ENCODE measurements at places on chromosomes 1 and 21.

DNA sequence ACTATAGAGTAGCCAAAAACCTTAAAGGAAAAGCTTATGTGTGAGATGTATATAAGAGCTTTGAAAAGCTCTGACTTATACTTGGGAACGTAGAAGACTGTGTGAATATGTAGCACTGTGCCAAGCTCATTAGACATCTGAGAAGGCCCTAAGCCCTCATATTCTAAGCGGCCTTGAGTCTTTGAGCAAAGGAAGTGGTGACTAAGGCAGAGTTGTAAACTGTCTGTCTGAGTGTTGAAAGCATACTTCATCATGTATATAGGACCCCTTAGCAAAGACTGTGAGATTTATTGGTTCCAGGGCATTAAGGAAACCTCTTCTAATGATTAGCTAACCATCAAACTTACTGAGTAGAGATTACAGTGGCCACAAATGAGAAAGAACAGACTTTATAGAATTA lies 153.3 kb upstream of the LYPLAL1 start:
- no peak overlapping the region for H3K27ac ChIP-seq
- no peaks in the 10 kb centered on the region for H3K36me3 ChIP-seq
- H3K27me3 ChIP-seq, result no peaks in the 10 kb centered on the region
- no peaks in the 10 kb centered on the region for H3K4me1 ChIP-seq
- no peak overlapping the region for H3K4me3 ChIP-seq

- H3K4me1 ChIP-seq, result peaks cover 54% of the 10 kb centered on the region
- H3K4me3 ChIP-seq, result peak overlapping the region; percentile 91
- peaks cover 8% of the 10 kb centered on the region for H3K36me3 ChIP-seq
- peak overlapping the region; percentile 90 for H3K27ac ChIP-seq
- DNase-seq, result no peak
- H3K27me3 ChIP-seq, result peaks cover 4% of the 10 kb centered on the region
These were observed 2.7 kb downstream of the USP25 start for GRCh38 chr21:15732290-15732995.

GRCh38 chr1:86648255-86648654 lies 56.1 kb upstream of the SH3GLB1 start:
- no peaks in the 10 kb centered on the region for H3K27me3 ChIP-seq
- H3K27ac ChIP-seq, result no peak overlapping the region
- no peaks in the 10 kb centered on the region for H3K4me1 ChIP-seq
- H3K36me3 ChIP-seq, result no peaks in the 10 kb centered on the region

DNA sequence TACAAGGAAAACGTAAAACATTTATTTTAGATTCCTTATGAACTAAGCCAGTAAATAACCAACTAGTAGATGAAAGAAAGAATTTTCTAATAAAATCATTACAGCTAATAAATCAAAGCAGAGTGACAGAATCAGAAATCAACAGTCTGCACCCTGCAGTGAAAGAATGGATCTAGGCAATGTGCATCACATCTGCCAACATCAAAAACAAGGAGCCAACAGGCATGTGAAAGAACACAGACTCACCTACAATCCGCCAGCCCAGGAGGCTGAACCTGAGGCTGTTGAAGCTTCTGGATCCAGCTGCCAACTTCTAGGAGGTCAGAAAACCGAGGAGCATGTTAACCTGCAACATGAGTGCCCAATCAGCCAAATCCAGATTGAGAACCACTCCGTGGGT lies 196.3 kb downstream of the SETD4 start:
- no peak for DNase-seq
- no peak overlapping the region for H3K27ac ChIP-seq
- no peaks in the 10 kb centered on the region for H3K36me3 ChIP-seq
- H3K4me3 ChIP-seq, result no peak overlapping the region

- H3K36me3 ChIP-seq, result peaks cover 30% of the 10 kb centered on the region
- H3K4me1 ChIP-seq, result peaks cover 17% of the 10 kb centered on the region
- no peak for DNase-seq
- no peak overlapping the region for H3K27ac ChIP-seq
These were observed 21.3 kb downstream of the A3GALT2 start for GRCh38 chr1:33299461-33300155.

DNA sequence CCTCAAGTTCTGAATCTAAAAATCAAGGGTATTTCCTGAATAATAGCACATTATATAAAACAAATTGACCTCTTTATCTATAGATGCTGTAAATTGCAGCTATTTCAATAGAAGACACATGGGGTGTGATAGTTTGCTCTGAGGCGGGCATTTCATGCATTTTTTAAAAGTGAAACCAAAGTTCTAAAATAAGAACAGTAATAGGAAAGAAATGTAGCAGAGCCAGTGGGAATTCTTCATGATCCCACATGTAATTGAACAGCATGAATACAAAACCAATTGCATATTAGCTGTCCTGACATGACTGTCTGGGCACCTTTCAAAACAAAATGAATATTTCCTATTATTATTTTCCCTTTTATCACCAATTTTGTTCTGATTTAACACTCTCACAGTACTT lies 85.0 kb downstream of the RGS21 start:
- H3K4me3 ChIP-seq, result no peak overlapping the region
- no peaks in the 10 kb centered on the region for H3K4me1 ChIP-seq
- H3K27me3 ChIP-seq, result peaks cover 4% of the 10 kb centered on the region
- H3K36me3 ChIP-seq, result no peaks in the 10 kb centered on the region
- no peak overlapping the region for H3K27ac ChIP-seq

DNA sequence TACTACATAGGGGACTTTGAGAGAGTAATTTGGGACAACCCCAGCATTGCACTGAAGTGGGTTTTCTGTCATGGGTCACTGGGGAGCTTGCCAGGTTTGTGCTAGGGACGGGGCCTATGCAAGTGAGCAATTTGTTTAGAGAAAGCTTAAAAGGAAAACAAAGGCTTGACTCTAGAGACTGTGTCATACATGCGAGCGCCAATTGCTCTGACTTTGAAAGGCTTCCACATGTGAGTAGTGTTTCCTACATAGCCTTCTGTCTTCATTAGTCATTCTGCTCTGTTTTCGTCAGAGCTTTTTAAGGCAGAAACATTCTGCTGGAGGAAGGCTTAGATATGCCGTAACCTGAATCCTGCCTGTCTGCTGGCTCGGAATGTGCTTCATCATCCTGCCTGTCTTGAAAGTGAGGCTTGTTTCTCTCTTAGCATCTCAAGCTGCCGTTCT lies 28.4 kb downstream of the TRIM45 start:
- H3K27me3 ChIP-seq, result no peaks in the 10 kb centered on the region
- no peak overlapping the region for H3K4me3 ChIP-seq
- H3K27ac ChIP-seq, result peak overlapping the region; percentile 69
- no peak for DNase-seq
- peaks cover 97% of the 10 kb centered on the region for H3K36me3 ChIP-seq
- peaks cover 24% of the 10 kb centered on the region for H3K4me1 ChIP-seq

DNA sequence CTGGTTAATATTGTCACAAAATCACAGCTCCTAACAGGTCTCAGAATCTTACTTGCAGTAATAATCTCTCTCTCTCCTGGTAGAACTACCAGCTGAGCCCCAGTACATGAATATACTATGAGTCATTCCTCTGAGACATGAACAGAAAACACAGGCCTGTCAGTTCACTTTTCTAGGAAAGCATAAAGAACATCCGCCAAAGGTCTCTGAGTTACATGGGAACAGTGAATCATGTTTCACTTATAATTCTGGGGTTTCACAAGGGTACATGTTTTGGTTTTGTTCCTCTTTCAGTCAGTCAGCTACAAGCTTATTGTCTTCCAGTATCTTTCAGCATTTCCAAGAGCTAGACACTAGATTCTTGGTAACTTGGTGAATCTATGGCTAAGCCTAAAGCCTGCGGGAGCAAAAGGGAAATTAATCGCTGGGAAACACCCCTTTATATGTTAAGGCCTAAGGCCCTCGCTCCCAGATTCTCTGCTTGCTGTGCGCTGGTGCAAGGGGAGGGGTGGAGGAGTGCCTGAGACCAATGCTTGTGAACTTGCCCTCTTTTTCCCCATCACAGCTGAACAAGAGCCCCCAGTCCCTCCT lies 31.7 kb downstream of the IFNGR2 start:
- no peaks in the 10 kb centered on the region for H3K27me3 ChIP-seq
- H3K36me3 ChIP-seq, result peaks cover 67% of the 10 kb centered on the region
- peaks cover 31% of the 10 kb centered on the region for H3K4me1 ChIP-seq
- peak; percentile 58 for DNase-seq
- peak overlapping the region; percentile 43 for H3K4me3 ChIP-seq
- H3K27ac ChIP-seq, result peak overlapping the region; percentile 91

GRCh38 chr1:97640677-97641076 lies 280.2 kb downstream of the DPYD start:
- H3K4me3 ChIP-seq, result no peak overlapping the region
- no peak overlapping the region for H3K27ac ChIP-seq
- H3K36me3 ChIP-seq, result peaks cover 26% of the 10 kb centered on the region
- no peaks in the 10 kb centered on the region for H3K4me1 ChIP-seq

GRCh38 chr1:79006564-79006963 lies at the start of gene ADGRL4:
ADGRL4 (minus strand) TSS chr1:79006730; CDS start chr1:79006654, 76 bp downstream.
- no peak for DNase-seq
- H3K27me3 ChIP-seq, result peaks cover 10% of the 10 kb centered on the region
- H3K36me3 ChIP-seq, result no peaks in the 10 kb centered on the region
- H3K4me3 ChIP-seq, result no peak within 1 kb of the TSS
- no peaks in the 10 kb centered on the region for H3K4me1 ChIP-seq

- H3K4me3 ChIP-seq, result no peak overlapping the region
- no peak overlapping the region for H3K27ac ChIP-seq
- peaks cover 93% of the 10 kb centered on the region for H3K36me3 ChIP-seq
- peaks cover 31% of the 10 kb centered on the region for H3K4me1 ChIP-seq
These were observed 7.5 kb downstream of the SLX9 start for GRCh38 chr21:44947111-44947929.

DNA sequence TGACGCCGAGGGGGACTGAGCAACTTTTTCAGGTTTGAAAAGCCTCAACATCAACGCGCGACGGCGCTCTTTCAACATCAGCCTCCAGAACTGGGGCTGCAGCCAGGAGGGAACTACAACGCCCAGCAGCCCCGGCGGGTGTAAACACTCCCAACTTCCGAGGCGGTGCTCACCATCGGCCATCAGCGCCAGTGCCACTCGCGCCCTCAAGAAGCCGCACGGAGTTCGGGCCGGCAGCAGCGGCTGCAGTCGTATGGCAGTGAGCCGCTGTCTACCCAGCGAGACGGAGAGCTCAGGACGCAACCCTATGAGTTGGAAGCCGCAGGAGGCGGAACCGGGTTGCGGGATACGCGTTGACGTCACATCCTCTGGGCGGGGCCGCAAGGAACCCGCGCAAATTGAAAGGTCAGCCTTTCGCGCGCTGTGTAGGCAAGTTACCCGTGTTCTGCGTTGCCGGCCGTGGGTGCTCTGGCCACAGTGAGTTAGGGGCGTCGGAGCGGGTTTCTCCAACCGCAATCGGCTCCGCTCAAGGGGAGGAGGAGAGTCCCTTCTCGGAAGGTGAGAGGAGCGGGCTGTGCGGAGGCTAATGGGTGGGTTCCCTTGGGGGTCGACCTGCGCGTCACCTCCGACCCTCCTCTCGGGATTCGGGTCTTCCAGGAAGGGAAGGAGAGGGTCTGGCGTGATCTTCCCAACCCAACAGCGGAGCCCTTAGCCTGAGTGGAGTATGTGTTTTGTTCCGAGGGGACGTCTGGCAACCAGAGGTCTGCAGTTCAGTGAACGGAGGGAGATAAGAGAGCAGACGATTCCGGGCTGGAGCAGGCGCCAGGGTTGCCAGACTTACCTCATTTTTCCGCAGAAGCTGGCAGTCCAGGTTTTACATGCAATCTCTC lies at the start of gene EXO1:
Gene EXO1 (plus strand): TSS at position 409 of the 890 bp plus-strand sequence. CDS start 2,222 bp downstream, outside the sequence.
- H3K27me3 ChIP-seq, result no peaks in the 10 kb centered on the region
- peaks cover 16% of the 10 kb centered on the region for H3K4me1 ChIP-seq
- peak; percentile 95 for DNase-seq
- peak within 1 kb of the TSS; percentile 99 for H3K4me3 ChIP-seq

DNA sequence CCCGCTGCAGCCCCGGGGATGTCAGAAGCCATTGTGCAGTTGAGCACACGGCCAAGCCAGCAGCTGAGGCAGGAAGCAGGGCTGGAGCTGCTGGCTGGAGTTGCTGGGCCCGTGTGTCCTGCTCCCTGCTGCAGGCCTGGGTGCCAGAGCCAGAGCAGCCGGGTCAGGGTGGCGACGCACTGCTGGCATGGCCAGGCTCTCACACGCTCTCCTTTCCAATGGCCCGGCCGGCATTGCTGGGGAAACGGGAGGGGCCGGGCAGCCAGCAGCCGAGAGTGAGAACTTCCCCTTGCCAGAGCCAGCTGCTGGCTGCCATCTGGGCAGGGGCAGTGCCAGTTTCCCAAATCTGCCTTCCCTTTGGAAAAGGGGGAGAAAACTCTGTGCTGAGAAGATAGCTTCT lies 82.4 kb upstream of the PROX1 start:
- no peak overlapping the region for H3K27ac ChIP-seq
- no peaks in the 10 kb centered on the region for H3K36me3 ChIP-seq
- no peak for DNase-seq

- peaks cover 3% of the 10 kb centered on the region for H3K27me3 ChIP-seq
- H3K36me3 ChIP-seq, result peaks cover 15% of the 10 kb centered on the region
- peaks cover 2% of the 10 kb centered on the region for H3K4me1 ChIP-seq
- no peak overlapping the region for H3K27ac ChIP-seq
- H3K4me3 ChIP-seq, result no peak overlapping the region
These were observed 16.2 kb downstream of the SYF2 start for GRCh38 chr1:25216123-25216522.

DNA sequence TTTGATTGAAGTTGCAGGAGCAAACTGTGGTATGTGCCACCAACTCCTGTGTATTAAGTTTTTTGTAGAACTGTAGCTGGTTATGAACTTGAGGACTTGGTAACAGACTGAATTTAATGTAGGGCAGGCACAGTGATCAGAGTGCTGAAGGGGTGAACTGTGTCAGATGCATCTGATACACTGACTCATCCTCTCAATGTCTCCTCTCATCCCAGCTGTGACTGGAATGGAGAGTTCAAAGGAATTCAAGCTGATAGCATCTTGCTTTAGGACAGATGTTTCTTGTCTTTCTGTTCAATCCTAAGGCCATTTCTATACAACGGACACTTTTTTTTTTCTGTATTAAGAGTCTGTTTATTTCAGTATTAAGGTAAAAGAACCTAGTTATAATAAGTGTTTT lies 25.0 kb upstream of the GBP1 start:
- no peaks in the 10 kb centered on the region for H3K36me3 ChIP-seq
- no peak overlapping the region for H3K27ac ChIP-seq
- H3K27me3 ChIP-seq, result no peaks in the 10 kb centered on the region
- no peak overlapping the region for H3K4me3 ChIP-seq
- no peak for DNase-seq

- no peak overlapping the region for H3K4me3 ChIP-seq
- peaks cover 57% of the 10 kb centered on the region for H3K27me3 ChIP-seq
- no peaks in the 10 kb centered on the region for H3K4me1 ChIP-seq
- H3K27ac ChIP-seq, result no peak overlapping the region
These were observed 11.6 kb upstream of the PTPRF start for GRCh38 chr1:43518935-43519686.
